ENCODE measurements at places on chromosomes 5 and 9.

- DNase-seq: no peak
Observed at GRCh38 chr9:129285382-129285781, 107.3 kb upstream of the IER5L start.

DNA sequence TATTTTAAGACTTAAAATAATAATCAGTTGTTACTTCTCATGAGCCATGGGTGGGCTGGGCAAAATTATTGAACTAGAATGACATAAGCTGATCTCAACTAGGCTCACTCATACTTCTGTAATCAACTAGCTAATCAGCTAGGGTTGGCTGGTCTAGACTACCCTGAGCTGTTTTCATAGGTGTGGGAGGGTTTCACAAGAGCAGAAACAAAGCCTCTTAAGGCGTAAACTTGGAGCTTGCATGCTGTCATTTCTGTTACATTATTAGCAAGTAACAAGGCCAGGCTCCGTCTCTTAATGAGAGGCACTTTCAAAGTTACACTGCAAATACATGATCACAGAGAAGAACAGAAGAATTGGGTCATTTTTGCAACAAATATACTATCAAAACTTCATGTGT lies 57.2 kb upstream of the GHR start:
- no peak for DNase-seq

GRCh38 chr5:147396070-147396823 lies 113.6 kb downstream of the DPYSL3 start:
- DNase-seq: no peak

DNA sequence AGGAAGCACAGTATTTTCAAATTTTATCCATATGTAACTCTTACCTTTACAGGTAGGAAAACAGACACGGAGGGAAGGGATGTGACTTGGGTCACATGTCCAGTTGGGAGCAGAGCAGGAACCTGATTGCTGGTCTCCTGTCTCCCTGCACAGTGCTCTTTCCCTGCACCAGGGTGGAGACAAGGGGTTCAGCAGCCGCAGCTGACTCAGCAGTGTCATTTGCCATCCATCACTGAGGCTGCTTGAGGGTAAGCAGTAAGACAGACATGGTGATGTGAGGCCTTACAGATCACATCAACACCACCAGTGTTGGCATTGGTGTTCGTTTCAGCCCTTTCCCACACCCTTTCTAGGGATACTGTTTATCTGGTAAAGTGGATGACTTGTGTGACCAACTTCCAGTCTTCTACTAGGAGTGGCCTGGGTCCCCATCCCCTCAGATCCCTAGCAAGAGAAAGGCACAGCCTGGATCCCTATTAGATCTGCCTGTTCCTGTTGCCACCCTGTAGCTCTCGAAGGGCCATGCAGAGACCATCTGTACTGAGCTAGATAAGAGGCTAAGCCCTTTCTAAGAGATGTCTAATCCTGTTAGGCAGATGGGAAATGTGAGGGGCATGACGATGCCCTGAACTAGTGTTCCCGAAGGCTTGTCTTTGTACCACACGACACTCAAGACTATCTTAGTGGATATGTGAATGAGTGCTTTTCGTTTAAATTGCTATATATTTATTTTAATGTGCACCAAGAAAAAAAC lies 29.1 kb downstream of the FRMPD1 start:
- DNase-seq: peak; percentile 88

DNA sequence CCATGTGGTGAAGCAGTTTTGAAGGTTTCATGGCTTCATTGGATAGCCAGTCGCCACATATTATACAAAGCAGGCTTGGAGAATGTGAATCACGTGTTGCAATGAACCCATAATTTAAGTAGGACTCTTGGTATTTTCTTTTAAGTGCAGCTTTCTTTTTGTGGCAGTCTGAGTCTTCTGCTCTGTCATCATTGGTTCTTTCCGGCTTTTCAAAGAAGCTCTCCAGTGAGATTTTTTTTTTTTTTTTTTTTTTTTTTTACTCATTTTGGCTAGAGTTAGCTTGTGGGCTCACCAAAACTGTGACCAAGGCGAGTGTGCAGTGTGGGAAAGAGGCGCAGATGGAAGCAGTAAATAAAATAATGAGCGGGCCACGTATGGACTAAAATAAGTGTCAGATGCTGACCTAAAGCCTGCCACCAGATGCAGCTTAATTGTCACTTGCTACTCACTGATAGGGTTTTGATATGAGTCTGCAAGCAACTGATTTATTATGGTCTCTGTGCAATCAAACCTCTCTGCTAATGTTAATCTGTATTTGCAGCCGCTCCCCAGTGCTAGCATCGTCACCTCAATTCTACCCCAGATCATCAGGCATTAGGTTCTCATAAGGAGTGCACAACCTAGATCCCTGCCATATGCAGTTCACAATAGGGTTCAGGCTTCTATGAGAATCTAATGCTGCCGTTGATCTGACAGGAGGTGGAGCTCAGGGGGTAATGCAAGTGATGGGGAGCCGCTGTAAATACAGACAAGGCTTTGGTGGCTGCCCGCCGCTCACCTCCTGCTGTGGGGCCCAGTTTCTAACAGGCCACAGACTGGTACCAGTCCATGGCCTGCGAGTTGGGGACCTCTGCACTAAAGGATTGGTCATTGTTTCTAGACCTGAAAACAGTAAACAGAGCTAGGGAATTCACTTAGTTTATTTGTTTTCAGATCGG lies 45.5 kb upstream of the LARP1 start:
- peak; percentile 41 for DNase-seq
